ENCODE measurements at places on chromosomes 1 and 21.

DNA sequence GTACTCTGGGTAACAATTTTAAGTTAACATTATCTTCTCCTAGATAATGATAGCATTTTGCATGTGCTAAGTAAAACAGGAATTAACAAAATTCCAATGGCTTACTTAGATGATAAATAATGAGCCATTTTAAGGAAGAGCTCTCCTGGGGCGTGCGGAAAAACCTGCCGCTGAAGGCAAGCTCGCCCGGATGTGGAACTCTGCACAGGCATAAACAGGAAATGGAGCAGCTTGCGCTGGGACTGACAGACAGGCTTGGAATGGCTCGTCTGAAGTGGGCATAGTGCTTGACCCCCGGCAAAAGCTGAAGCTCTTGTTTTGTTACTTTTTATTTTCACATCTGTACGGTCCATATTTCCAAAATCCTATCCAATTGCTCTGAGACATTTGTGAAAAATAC, 169.2 kb downstream of the ZNF281 start:
- DNase-seq, result no peak

- DNase-seq, result no peak
Observed at GRCh38 chr1:65946376-65946775, 153.7 kb downstream of the PDE4B start.

DNA sequence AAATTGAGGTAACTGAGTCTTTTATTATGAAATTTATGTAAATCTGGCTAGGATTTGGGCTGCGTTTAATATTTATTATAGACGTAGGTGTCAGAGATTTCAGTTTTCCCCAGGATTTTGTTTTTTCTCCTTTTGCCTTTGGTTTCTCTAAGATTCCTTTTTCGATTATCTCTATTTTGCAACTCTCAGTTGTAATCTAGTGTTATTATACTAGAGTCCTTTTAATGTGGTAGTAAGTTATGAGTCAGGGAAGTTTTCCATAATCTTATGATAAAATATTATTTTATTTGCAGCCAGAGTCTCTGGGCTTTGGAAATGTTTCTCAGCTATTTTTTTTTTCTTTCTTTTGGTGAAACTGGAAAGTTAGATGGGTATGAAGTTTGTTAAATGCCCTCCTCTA, 1043.8 kb downstream of the PLA2G4A start:
- no peak for DNase-seq

DNA sequence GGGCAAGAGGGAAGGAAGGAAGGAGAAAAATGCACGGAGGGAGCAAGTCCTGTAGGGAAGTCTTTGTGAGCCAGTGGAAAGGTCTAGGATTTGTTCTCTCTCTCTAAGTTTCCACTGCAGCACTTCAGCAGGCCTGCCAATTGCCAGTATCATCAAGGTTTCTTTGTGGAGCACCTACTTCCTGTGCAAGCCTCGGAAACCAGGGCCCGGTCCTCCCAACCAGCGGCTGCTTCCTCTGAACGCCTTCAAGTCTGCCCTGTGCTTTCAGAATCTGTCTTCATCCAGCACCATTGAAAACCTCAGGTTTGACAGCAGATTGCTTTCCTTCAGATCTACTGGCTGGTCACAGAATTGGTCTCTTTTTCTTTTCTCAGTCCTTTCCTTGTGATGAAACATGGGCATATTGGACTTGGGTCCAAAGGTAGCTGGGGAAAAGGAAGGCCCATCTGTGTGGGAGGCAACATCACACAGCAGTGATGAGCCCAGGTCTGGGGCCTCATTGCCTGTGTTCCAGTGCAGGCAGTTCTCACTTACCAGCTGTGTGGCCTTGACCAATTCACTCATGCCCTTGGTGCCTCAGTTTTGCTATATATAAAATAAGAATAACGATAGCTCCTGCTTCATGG, 144.5 kb downstream of the SEC16B start:
- no peak for DNase-seq

DNA sequence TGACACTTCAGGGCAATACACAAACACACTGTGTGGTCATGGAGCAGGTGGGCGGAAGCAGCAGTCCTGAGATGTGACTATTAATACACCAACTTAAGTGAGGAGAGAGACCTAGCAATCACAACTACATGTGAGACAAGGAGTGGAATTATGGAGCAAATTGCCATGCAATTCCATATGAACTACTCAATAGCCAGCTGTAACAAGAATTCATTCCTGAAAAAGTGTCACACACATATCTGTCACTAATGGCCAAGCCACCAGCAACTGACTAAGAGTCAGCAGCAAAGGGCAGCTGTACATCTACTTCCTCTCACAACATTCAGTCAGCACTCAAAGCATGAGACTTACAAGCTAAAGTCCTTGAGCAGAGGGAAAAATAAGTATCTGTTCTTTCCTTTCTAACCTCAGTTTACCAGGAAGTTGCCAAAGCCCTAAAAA, 46.2 kb downstream of the GPR3 start:
- no peak for DNase-seq
